Urothelium cell line (cell line): ENCODE measurements at places on chromosomes 5 and 9.

DNA sequence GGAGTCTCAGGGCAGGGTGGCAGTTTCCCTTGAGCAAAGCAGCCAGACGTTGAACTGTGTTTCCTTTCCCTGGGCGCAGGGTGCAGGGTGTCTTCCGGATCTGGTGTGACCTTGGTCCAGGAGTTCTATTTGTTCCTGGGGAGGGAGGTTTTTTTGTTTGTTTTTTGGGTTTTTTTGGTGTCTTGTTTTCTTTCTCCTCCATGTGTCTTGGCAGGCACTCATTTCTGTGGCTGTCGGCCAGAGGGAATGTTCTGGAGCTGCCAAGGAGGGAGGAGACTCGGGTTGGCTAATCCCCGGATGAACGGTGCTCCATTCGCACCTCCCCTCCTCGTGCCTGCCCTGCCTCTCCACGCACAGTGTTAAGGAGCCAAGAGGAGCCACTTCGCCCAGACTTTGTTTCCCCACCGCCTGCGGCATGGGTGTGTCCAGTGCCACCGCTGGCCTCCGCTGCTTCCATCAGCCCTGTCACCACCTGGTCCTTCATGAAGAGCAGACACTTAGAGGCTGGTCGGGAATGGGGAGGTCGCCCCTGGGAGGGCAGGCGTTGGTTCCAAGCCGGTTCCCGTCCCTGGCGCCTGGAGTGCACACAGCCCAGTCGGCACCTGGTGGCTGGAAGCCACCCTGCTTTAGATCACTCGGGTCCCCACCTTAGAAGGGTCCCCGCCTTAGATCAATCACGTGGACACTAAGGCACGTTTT, 3.5 kb upstream of the PHYHD1 start:
- no peak for DNase-seq

DNA sequence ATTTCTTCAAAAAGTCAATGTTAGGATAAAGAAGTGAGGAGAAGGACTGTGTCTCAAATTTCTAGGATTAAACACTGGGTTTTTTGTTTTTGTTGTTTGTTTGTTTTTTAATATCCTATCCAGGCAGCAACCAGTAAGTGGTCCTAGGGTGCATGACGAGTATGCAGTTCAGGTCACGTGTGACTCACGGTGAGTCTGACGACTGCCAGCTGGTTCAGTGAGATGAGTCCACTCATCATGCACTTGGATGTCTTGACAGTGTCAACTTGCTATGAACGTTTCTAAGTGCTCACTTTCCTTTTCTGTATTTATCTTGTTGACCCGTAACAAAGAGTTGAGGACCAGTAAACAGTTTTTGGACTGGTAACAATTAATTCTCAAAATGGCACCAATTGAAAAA, 32.7 kb downstream of the ATG10 start:
- no peak for DNase-seq

DNA sequence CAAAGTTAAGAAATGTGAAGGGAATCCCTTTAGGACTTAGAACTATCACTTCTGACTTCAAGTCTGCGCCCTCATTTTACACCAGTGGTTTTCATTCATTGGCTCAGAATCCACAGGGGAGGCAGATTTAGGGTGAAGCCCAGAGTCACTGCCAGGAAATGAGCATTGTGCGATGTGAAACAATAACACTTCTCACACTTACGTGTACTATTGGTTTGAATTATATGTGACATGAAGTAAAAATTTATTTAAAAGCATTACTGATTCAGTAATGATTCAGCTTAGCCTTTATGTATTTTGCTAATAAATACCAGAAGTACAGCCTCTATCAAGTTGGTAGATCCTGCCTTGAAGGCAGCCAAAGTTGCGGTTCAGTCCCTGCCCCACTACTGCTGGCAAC, 98.6 kb downstream of the PAM start:
- DNase-seq = no peak

- DNase-seq = no peak
These were observed 34.1 kb downstream of the ETF1 start for GRCh38 chr5:138508958-138509357.

DNA sequence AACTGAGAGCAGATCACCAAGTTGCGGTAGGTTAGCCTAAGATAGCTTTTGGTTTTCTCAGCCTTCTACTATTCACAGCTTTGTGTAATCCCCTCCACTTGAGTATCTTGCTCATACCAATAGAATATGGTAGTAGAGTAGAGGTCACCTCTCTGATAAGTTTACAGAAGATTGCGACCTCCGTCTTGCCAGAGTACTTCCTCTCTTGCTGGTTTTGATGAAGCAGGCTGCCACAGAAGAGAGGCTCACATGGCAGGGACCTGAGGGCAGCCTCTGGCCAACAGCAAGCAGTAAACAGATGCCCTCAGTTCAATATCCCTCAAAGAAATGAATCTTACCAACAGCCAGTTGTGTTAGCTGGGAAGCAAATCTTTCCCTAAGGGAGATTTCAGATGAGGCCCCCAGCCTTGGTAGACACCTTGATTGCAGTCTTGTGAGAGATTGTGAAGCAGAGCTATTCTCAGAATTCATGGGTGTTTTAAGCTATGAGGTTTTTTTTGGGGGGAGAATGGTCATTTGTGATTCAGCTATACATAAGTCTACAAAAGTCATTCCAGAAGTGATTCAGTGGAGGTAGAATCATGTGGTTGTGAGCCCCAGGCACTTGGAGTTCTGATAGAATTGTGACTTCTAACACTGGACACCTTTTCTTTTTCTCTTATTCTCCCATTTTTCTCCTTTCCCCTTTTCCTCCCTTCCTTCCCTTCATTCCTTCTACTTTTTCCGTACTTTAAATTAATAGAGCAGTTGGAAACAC, 22.7 kb upstream of the CDKN2B start:
- no peak for DNase-seq

- DNase-seq = peak; percentile 50
These were observed 583.6 kb downstream of the TMEM38B start for GRCh38 chr9:106277966-106278365.

GRCh38 chr9:133934482-133935232, 57.5 kb downstream of the VAV2 start:
- DNase-seq = no peak
